Umbilical cord (tissue), 2 donors: ENCODE measurements at places on chromosomes 6 and 20.
A peak's percentile ranks its signal among the peaks of the same experiment; 100 is the strongest.

- DNase-seq = no peak
Measured at GRCh38 chr20:50358166-50358565, 152.0 kb upstream of the PTPN1 start.

DNA sequence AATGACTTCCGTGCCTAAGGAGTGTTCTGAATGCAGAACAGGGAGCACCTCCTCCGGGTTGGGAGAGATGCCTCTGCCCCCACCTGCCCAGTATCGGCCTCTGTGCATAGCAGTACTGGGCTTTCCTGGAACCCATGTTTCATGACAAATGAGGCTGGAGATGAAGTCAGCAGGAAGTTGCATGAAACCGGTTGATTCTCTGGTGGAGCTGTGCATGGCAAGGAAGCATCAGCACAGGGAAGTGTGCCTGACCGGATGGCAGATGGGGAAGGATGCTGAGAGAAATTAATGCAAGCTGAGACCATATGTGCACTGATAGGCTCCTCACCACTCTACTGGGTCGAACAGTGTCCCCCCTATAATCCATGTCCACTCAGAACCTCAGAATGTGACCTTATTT, 155.5 kb downstream of the CDH26 start:
- DNase-seq = no peak

- DNase-seq = no peak
Measured at GRCh38 chr6:98946266-98946878, 1.4 kb downstream of the FBXL4 start.

DNA sequence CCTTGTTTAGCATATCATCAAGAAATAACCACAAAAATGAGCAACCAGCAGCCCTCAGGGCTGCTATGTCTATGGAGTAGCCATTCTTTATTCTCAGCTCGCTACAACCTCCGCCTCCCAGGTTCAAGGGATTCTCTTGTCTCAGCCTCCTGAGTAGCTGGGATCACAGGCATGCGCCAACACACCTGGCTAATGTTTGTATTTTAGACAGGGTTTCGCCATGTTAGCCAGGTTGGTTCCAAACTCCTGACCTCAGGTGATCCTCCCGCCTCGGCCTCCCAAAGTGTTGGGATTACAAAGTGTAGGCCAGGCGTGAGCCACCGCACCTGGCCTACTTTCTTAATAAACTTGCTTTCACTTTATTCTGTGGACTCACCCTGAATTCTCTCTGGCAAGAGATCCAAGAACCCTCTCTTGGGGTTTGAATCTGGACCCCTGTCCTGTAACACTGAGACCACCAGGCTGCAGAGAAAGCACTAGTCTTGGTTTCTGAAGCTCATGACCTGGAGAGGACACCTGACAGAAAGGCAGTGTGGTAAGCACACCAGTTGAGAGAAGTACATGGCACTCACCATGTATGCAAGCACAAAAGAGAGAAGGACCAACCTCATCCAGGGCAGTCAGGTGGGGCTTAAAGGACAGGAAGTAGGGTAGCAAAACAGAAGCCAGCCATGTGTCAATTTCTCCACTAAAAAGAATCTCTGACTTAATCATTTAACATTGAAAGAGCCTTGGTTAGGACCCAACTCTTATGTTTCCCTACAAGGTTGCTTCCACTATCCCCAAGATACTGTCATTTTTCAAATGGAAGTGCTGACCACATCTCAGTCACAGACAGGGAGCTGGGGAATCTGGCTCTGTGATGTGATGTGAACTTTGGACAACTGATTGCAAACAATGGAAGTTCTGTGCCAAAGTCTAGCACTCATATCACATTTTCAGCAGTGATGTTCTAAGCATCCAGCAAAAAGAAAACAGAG, 97.4 kb upstream of the DST start:
- DNase-seq = no peak

- DNase-seq = peak; percentile 62
Measured at GRCh38 chr20:46350201-46350985, 42.1 kb upstream of the CDH22 start.

- no peak for DNase-seq
Measured at GRCh38 chr6:110628330-110628729, 151.9 kb upstream of the SLC22A16 start.

- DNase-seq = no peak
Measured at GRCh38 chr20:46701556-46701955, 7.9 kb upstream of the SLC2A10 start.

- no peak for DNase-seq
Measured at GRCh38 chr6:63533026-63533425, 39.3 kb upstream of the LOC128125822 start.

GRCh38 chr6:127026247-127026646, 92.2 kb upstream of the RSPO3 start:
- DNase-seq = peak; percentile 44

- DNase-seq = peak; percentile 10
Measured at GRCh38 chr6:23413327-23414050, 712.5 kb upstream of the NRSN1 start.

GRCh38 chr6:162863821-162864220, 136.0 kb downstream of the PACRG start:
- DNase-seq = no peak

- DNase-seq = no peak
Measured at GRCh38 chr20:13661070-13661685, 22.4 kb upstream of the TASP1 start.

GRCh38 chr6:62393608-62394007, 107.6 kb upstream of the KHDRBS2 start:
- no peak for DNase-seq

DNA sequence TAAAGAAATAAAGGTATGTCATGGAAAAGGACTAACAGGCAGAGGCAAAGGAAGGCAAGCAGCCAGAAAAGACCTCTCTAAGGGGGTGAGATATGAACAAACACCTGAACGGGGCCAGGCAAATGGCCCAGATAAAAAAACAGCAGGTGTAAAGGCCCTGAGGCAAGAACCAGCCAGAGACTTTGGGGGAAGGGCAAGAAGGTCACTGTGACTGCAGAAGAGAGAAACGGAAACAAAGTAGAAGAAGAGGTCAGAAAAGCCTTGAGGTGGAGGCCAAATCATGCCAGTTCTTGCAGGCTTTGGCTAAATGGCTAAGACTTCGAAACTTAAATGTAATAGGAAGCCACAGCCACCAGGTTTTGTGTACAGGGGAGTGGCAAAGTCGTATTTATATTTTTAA, 30.8 kb downstream of the KIF16B start:
- DNase-seq = no peak

DNA sequence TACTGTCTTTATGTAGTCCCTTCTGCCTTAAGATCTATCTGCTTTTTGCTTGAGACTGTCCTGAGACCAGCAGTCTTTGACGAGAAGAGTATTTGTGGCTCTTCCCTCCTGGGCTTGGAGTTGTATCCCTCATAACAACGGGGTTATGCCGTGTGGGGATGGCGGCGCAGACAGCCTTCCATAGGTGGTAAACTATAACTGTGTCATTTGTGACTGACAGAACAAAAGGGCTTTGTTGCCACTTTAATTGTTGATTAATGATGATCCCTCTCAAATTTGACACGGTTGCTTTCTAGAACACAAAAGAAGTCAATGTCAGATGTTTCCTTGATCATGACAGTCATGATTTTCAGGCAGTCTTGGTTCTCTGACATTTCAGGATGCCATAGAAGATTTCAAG, 196.6 kb downstream of the JARID2 start:
- no peak for DNase-seq

GRCh38 chr6:22726966-22727365, 157.6 kb downstream of the HDGFL1 start:
- no peak for DNase-seq

GRCh38 chr20:62219992-62220665, at the start of gene HRH3:
Gene HRH3, minus strand, starts transcription at chr20:62220278. Its CDS starts 308 bp downstream, at chr20:62219970.
- peak; percentile 33 for DNase-seq

DNA sequence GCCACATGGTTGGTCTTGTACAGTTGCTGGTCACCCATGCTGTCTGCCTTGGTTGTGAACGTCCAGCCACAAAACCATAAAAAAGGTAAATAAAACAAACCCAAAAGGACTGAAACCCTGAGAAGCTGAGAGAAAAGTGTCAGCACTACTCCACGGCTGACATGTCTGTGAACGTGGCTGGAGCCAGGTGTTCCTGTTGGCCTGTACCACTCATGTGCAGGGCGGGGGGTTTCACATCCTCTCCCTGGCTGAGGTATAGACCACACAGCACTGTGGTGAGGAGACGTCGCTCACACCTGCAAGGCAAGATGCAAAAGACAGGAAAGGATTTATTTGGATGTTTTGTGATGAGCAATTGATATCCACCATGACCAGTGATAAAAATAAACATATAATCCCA, 51.9 kb upstream of the MRPS10 start:
- no peak for DNase-seq

DNA sequence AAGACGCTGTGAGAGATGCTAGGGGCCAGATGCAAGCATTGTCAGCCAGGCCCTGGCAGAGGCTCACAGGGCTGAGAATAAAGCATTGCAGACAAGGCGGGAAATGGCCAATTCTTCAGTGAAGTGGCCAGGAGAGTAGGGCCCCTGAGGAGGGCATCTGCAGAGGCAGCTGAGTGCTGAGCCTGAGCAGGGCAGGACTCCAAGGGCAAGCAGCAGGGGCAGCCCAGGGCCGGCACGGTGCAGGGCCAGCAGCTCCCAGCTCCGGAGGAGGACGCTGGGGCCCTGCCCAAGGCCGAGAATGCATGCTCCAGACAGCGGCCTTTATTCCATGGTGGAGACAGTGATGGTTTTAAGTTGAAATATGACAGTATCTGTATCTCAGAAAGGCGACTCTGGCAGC, 305.5 kb downstream of the FOXC1 start:
- DNase-seq = no peak

- DNase-seq = no peak
Measured at GRCh38 chr6:28638787-28639430, 113.2 kb downstream of the GPX5 start.

GRCh38 chr6:35046862-35047261, 94.3 kb downstream of the TCP11 start:
- peak; percentile 48 for DNase-seq

GRCh38 chr6:38355519-38355918, 284.2 kb downstream of the BTBD9 start:
- no peak for DNase-seq

DNA sequence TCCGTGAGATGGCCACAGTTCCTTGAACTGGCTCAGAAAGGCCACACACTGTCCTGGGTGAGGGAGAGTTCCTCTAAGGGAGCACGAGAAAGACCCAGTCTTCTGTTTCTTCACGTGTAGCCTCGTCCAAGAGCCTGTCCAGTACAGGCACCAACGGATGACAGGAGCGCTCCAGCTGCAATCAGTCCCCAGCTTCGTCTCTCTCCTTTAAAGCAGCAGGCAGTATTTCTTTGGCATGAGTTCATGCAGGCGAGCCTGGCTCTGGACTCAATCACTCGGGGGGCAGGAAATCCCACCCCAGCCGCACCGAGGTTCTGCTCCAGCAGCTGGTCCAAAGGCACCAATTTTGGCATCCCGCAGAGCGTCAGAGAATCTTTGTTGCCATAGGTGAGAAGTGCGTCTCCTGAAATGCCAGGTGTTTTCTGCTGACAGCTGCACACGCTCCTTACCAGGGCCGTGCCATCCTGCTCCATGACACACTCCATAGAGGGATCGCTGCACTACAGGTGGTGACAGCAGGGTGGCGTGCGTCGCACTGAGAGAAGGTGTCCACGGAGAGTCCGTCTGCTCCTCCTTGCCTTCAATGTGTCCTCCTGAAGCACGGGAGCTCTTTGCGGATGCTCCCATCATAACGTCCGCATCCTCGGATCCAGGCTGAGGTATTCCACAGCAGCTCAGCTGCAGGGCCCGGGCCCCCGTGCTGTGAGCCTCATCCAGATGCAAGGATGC, 59.6 kb upstream of the AFDN start:
- no peak for DNase-seq

GRCh38 chr6:155212106-155212505, 51.7 kb upstream of the CLDN20 start:
- no peak for DNase-seq

DNA sequence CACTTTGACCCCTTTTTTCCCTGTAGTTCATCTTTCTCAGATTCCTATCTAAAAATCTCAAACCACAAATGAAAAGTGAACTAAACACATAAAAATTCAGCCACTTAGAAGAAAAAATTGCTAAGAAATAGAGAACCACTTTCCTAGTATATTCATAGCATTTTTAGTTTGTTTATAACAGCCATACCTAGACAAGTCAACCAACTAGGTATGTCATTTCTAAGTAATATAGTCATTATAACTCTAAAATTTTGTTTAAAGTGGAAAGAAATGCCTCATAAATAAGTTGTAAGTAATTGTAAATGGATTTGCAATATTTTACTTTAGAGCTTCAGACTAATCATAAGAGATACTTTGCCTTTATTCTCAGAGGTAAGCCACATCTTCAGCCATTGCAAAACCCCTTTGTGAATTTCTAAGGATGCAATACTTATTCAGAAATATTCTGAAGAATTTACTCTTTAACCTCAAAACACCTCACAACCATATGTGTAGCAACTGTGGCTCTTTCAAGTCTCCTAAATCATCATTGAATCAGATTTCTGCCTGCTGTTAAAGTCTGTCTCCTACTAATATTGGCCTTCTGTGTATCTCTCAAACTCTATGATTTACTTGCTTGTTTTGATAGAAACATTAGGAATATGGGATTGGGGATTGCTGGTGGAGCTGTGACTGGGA, 6.9 kb upstream of the SUMO4 start:
- DNase-seq = no peak
